ENCODE measurements at places on chromosomes 16 and 17.

GRCh38 chr17:15210247-15210646 is 54.9 kb downstream of the PMP22 start:
- DNase-seq: no peak

DNA sequence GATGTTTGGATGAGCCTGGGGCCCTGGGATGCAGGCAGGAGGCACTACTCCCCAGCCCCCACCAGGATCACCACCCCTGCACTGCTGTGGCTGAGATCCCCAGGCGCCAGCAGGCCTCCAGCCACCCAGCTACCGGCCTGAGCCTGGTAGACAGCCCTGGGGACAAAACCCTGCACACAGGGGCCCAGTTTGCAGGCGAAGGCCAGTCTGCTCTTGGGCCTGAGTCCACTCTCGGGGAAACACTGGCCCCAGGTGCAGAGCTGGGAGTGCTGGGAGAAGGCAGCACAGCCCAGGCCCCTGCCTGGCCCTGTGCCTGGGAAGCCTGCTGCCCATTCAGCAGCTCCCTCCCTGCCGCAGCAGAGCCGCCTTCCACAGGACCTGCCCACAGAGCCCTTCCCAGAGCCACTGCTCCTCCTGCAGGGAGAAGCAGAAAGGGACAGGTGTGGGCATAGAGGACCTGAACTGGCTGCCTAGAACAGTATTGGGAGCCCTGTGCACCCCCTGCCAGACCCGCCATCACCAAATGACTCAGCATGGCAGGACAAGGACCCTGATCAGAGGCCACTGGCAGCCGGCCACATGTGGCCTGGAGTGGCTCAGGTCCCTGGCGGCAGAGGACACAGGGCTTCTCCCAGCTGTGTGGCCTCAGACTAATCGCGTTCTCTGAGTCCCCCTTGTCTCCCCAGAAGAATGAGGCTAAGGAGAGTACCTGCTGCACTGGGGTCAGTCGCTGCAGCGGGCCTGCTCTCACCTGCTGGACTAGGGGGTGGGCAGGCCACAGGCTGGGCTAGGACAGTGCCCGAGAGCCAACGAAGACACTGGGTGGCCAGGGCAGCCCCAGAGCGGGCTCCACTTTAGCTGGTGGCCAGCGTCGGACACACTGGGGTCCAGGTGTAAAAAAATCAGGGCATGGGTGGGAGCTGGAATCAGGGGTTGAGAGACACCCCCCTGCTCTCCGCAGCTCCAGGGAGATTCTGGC is 10.7 kb downstream of the MSRB1 start:
- DNase-seq: peak; percentile 66

DNA sequence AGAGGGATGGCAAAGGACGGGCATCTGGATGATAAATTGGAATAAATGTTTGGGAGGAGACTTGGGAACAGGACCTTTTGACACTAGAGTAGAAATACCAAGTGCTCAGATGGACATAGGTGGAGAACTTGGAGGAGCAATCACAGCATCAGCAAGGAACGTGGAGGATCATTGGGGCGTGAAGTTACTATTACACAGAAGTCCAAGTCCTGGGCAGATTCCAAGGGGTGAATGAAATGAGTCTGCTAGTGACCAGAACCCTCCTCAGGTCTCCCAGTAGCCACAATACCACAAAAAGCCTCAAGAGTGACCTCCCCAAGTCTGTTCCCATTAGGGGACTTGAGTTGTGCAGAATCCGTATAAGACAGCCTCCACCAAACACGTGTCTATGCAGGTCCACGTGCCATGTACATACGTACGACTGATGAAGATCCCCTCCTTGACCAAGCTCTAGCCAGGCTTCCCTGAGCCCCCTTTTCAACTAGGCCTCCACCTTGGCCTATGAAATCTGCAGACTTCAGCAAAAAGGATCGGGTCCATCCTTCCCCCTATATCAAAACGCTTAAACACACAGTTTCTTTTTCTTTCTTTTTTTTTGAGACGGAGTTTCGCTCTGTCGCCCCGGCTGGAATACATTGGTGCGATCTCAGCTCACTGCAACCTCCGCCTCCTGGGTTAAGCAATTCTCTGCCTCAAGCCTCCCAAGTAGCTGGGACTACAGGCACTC is 2.2 kb downstream of the C17orf67 start:
- no peak for DNase-seq

GRCh38 chr17:34482730-34483129 is 96.7 kb upstream of the TMEM132E start:
- DNase-seq: no peak

GRCh38 chr16:74556375-74556922 is 50.5 kb downstream of the GLG1 start:
- DNase-seq: no peak

DNA sequence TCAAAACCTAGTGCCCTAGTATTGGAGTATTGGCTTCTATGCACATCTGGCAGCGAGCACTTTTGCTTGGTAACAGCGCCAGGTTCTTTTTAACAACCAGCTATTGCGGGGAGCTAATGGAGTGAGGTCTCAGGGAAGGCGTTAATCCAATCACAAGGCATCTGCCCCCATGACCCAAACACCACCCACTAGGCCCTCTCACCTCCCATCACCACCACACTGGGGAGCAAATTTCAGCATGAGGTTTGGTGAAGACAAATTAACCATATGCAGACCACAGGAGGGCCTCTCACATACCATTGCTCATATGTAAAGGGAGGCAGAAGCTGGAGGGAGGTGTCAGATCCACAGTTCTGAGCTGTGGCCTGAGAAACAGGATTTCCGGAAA is 893 bp upstream of the ODF4 start:
- no peak for DNase-seq

DNA sequence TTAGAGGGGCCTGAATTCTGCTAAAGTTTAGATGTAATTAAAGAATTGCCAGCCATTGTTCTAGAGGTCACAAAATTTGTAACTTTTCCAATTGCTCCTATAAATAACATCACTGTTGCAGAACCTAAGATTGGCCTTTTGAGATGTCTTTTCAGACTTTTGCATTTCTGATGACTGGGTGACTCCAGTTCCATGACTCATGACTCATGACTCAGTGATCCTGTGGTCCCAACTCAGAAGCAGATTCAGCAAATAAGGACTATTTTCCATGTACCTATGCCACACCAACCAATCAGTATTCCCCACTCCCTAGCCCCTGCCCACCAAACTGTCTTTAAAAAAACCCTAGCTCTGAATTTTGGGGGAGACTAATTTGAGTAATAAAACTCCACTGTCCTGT is 740.9 kb downstream of the CDH8 start:
- no peak for DNase-seq

DNA sequence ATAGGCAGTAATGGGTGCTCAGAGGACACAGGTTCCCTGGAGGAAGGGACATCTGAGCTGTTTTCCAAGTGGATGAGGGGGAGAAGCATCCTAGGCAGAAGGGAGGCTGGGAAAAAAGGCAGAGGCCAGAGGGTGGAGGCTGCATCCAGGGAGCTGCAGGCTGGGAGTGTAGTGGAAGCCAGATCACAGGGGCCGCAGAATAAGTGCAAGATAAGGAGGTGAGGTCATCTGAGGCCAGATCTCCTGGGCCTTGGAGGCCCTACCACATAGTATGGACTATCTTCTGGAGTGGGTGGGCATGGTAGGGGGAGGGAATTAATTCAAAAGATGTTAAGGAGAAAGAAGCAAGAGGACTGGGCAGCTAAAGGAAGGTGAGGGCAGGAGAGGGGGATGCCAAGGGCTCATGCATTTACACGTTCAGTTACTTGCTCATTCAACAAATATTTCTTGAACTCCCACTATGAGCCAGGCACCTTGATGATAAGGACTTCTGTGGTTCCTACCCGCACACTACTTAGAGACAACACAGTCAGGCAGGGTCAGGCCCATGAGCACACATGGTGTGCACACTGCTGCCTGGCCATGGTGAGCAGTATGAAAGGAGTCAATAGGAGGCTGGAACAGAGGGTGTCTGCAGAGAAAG is 2.4 kb upstream of the RIPOR1 start:
- no peak for DNase-seq

- DNase-seq: no peak
These were observed 51.6 kb upstream of the LYRM9 start for GRCh38 chr17:27944546-27945332.

- DNase-seq: no peak
These were observed 12.6 kb upstream of the EIF1 start for GRCh38 chr17:41676058-41676419.

DNA sequence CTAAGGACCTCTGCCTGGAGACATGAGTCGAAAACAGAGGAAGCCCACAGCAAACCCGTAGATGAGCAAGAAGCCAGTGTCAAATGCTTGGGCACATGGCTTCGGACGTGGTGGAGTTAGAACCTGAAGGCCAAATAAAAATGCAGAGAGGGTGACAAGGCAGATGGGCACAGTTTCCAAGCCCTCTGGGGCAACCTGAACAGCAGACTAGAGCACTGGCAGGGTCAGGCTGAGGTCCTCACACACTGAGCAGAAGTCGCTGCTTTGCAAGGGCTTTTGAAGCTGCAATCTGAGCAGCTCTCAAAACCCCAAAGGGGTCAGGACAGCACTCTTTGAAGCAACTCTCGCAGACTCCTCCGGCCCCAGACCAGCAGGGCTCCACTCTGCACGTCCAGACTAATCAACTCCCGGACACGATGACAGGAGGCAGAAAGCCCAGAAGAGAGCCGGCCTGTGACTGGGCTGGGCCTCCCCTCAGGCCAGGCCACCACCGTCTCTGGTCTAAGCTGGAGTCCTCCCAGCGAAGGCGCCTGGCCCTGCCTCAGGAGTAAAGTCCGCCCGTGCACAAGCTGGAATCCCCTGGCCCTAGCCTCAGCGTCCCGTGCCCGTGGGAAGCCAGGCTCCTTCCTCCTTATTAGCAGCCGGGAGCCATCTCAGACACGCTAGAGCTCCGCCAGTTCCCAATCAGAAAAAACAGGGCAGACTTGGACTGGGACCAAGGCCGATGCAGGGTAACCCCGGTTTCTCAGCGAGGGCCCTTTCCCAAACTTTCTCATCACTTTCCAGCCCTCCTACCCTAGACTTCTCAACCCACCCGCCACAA is 924 bp downstream of the SMARCD2 start:
- peak; percentile 65 for DNase-seq

- peak; percentile 94 for DNase-seq
These were observed at the start of gene PRSS8 for GRCh38 chr16:31135535-31136286. Gene PRSS8 (minus strand): TSS chr16:31135727. CDS start chr16:31135498, 229 bp downstream.

DNA sequence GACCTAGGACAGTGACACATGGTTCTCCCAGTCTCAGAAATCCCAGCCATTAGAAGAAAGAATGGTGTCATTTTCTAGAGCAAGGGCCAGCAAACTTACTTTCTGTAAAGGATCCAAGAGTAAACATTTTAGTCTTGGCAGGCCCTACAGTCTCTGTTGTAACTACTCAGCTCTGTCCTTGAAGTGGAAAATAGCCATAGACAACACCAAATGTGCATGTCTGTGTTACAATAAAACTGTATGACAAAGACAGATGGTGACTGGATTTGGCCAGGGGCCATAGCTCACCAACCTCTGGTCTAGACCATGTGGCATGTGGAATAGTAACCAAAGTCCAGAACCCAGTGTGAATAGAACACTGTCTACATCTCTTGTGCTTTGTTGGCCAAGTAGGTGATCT is 286.5 kb downstream of the HS3ST4 start:
- DNase-seq: no peak

- DNase-seq: no peak
These were observed 134.7 kb upstream of the NETO2 start for GRCh38 chr16:47278306-47278970.

DNA sequence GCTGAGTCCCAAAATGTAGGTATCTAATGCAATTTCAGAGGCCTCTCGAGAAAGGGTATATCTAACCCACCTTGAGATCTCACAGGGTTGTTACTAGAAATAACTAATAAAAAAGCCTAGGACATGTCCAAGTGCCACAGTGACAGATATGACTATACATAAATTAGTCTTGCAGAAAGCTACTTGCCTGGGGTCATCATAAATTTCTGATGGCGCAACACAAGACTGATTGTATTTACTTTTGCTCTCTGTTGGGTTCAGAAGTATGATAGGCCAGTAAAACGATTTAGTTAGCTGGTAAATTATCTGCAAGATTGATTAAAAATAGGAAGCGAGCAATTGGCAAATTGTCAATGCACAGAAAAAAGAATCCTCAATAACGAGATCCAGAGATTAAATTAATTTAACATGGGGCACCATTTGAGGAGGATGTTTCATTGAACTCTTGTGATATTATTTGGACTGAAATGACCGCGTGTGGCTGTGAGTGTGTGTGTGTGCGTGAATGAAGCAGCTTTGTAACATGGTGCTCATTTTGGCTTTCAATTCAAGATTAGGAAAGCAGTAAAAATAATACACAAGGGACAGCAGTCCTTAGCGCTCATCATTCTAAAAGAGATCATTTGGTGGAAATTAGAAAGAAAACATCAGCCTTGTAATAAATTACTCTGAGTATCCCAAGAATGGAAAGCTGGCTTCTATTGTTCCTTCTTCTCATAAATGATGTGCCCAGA is 157.4 kb upstream of the ZFHX3 start:
- no peak for DNase-seq

GRCh38 chr17:61455324-61456060 is 3.3 kb downstream of the TBX4 start:
- DNase-seq: no peak

DNA sequence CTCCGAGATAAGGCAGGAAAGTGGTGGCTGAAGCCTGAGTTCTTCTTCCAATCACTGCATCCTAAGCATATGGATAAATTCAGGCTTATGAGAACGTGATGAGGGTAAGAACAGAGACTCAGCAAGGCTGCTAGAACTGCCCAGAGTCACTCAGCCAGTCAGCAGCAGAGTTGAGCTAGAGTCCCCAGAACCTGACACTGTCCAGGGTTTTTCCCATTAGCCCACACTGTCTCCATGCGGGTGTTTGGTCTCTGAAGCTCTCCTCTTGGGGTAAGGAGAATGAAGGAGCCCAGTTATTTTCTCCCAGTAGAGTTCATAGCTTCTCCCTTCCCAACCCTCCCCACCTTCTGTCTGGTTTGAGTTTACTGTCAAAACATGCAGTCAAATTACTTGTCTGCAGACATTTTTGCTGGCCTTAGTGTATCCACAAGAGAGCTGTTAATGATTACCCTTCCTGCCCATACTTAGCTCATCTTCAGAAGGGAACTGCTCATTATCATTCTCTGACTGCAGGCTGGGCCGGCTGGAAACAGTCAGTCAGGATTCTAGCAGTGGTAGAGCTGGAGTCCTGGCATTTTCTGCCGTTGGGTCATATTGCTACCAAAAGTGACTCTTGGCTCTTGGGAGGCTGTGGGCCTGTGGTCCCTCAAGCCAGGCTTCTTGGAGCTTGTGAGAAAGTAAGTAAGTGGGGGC is 460.0 kb downstream of the HS3ST3B1 start:
- no peak for DNase-seq

- no peak for DNase-seq
These were observed 33.3 kb downstream of the GLG1 start for GRCh38 chr16:74573622-74574021.

GRCh38 chr16:2512735-2513404 is 882 bp upstream of the ATP6V0C start:
- DNase-seq: no peak

Data from transverse colon (tissue), 4 donors.